Retinal pigment epithelial cell (primary cell): ENCODE measurements at places on chromosomes 4 and X.

DNA sequence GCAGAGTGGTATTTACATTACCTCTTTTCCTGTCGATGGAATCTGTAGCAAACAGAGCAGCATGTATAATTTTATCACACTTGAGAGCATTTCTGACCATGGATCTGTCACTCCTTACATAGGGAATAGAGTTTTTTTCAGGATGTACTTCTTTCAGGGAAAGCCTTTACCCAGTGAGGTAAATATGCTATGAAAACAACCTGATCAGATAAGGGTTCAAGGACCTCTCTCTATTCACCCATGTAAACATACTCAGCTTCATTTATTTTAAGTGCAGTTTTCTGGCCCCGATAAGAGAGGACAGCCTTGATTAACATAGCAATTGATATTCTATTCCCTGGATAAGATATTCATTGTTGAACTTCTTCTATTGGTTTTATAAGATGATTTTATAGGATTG is 87.3 kb upstream of the ESX1 start:
- no peak for DNase-seq

GRCh38 chr4:112664611-112665010 is 27.7 kb downstream of the LARP7 start:
- DNase-seq, result no peak

- no peak for DNase-seq
These were observed 29.7 kb downstream of the SCLT1 start for GRCh38 chr4:129063640-129064039.

- DNase-seq, result no peak
These were observed 318.4 kb downstream of the PPP3CA start for GRCh38 chr4:101028886-101029285.

GRCh38 chr4:38861791-38862190 is 5.2 kb upstream of the TLR6 start:
- no peak for DNase-seq

DNA sequence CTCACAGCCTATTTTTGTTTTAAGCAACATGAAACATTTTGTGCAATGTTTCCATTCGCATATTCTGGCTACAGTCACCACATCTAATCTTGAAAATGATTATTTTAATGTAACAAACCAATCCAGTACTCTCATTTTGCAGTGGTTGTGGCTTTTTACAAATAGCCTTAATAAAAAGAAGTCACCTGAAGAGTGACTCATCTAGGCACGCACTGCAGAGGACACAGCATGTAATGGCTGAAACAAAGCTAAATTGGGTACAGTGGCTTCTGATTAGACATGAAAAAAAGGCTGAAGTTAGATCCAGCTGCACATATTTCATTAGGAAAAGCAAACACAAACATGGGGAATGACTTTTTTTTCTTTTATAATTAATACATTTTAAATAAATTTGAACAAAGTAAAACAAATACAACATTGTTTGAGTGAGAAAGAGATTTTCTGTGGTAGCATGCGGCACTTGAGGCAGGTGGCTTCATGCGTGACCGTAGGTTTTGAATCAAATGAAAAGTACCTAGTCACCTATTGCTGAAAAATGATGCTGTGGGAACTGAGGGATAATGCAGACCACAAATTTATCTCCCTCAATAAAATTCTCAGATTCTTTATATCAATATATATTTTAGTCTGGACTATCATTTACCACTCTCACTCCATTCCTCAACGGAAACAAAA is 240.8 kb upstream of the DDX53 start:
- no peak for DNase-seq
